ENCODE measurements at places on chromosomes 3 and 15.

DNA sequence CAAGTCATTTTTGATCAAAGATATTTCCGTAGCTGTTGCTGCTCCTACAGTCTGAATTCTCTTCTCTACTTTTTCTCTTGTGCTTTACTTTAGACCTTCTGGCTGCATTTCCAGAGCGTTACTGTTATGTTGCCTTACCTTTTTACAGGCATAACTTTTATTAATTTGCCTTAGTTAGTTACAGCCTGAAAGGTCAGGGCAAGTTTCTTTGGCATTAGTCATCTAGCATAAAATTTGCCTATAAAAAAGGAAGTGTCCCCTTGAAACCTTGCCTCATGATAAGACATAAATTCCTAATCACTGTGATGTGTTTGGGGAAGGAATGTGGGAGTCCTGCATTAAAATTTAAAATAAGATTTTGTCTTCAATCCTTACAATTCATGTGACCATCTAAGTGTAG lies 618.5 kb downstream of the NR2F2 start:
- no peak for DNase-seq

GRCh38 chr3:9185701-9186100 lies 63.7 kb downstream of the SRGAP3 start:
- no peak for DNase-seq

- peak; percentile 60 for DNase-seq
These were observed 1.4 kb downstream of the KBTBD13 start for GRCh38 chr15:65077981-65078352.

GRCh38 chr15:63922261-63922904 lies 88.6 kb upstream of the HERC1 start:
- peak; percentile 40 for DNase-seq

GRCh38 chr15:67144609-67145311 lies 79.4 kb downstream of the SMAD3 start:
- peak; percentile 90 for DNase-seq

DNA sequence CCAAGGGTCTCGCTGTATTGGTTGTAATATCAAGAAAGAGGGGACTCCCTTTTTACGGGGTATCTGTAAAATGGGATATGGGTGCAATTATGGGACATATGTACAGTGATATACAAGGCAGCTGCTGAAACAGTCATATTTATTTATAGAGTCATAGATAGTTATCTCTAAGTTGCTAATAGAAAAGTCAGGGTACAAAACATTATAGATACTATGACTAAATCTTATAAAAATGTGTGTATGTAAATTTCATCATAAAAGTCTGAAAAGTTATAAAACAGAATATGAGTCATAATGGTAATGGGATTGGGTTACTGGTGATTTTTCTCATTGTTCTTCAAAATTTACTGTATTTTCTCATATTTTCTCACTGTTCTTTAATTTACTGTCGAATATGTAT lies 344.9 kb upstream of the SLCO3A1 start:
- DNase-seq = peak; percentile 39

DNA sequence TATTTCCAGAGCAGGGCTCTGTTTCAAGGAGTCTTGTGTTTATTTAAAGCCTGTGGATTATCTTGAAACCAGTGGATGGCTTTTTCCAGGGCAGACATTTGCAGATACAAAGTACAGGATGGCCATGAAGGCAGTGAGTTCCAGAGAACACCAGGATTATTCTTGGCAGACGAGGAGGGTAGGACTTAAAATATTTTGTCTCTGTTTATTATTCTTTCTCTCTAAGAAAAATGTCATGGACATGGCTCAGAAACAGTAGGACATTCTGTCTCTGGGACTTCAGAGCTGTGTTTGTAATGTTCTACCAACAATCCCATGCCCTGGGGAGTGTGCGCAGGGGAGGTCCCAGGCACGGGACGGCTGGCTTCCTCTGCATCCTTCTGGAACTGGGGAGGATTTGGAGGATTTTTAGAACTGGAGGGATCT lies 125.9 kb downstream of the ATP10A start:
- peak; percentile 52 for DNase-seq

GRCh38 chr3:141386126-141386488 lies 17.8 kb downstream of the ZBTB38 start:
- no peak for DNase-seq

GRCh38 chr15:39892418-39892817 lies 27.6 kb downstream of the GPR176 start:
- no peak for DNase-seq

DNA sequence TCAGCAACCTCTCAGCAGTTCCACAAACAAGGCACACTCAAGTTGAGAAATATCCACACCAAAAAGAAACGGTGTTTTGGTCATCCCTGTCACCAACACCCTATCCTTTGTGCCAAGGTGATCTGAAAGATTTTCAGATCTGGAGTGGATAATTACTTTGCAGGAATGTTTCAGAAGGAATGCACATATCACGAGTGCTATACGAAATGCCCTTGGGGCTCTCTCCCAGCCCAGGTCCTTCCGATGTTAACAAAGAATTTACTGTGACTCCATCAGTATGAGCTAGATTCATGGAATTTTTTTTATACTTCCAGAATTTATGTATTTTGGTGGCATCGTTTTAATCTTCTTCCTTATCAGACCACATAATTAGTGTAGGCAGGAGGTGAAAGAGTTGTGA lies 105.0 kb downstream of the GRM7 start:
- no peak for DNase-seq

DNA sequence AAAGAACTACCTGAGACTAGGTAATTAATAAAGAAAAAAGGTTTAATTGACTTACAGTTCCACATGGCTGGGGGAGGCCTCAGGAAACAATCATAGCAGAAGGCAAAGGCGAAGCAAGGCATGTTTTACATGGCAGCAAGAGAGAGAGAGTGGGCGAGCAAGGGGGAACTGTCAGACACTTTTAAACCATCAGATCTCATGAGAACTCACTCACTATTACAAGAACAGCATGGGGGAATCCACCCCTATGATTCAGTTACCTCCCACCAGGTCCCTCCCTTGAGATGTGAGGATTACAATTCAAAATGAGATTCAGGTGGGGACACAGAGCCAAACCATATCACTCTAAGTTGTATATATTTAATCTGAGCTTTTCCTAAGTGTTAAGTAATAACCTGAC lies 79.0 kb upstream of the MLF1 start:
- DNase-seq = no peak

DNA sequence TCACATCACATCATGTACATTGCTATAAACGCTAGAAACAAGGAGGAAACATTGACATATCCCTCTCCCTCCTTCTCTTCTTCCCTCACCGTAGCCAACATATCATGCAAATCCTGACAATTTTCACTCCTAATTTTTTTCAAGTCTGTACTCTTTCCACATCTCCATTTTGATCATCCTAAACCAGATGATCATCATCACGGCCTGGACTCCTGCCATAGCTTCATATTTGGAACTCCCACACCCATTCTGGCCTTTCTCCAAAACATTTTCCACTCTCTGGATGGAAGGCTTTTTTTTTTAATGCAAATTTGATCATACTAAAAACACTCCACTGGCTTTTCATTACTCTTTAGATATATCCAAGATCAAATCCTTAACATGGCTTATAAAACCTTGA lies 248.0 kb upstream of the CNTN3 start:
- peak; percentile 0 for DNase-seq

DNA sequence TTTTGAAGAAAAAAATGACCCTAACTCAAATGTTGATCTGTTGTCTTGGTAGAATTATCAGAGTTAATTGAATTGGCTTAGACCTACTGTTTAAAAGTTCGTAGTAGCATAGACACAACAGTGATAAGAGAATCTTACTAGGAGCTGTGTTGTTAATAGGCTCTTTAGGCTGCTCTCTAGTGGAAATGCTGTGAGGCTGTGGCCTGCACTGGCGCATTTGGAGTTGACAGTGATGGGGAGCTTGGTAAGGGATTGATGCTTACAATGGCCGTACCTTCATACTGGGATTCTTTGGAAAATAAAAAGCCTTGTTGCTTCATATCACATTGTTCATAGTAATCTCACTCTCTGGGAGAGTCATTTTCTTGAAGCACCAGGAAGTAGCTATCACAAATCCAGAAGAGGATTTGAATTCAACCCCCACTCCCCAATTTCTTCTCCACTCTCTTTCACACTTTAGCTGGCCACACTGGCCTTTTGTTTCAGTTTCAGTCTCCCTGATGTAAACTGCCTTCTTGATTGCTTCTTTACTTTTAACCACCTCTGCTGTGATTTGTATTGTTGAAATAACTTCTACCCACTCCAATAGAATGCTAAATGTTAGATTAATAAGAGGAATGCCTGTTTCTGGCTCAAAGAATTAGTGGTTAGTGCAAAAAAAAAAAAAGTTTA lies 56.6 kb downstream of the CEP63 start:
- no peak for DNase-seq

- no peak for DNase-seq
These were observed 188.2 kb downstream of the SI start for GRCh38 chr3:164890061-164890460.

DNA sequence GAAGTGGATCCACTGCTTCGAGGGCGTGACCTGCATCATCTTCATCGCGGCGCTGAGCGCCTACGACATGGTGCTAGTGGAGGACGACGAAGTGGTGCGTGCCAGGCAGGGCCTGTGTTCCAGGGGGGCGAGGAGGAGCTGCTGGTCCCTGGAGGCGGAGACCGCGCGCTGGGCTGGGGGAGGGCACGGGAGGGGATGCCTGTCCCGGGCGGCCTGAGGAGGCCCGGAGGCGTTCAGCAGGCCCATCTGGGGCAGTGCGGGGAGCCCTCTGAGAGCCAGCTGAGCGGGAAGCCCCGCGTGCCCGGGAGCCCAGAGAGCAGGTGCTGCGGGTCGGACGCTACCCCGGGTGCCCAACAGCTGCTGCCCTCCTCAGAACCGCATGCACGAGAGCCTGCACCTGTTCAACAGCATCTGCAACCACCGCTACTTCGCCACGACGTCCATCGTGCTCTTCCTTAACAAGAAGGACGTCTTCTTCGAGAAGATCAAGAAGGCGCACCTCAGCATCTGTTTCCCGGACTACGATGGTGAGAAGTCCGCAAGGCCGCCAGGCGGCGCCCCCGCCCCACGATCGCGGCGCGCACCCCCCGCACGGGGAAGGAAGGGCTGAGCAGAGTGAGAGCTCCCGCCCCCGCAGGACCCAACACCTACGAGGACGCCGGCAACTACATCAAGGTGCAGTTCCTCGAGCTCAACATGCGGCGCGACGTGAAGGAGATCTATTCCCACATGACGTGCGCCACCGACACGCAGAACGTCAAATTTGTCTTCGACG lies 2.9 kb downstream of the GNAT1 start:
- peak; percentile 60 for DNase-seq

DNA sequence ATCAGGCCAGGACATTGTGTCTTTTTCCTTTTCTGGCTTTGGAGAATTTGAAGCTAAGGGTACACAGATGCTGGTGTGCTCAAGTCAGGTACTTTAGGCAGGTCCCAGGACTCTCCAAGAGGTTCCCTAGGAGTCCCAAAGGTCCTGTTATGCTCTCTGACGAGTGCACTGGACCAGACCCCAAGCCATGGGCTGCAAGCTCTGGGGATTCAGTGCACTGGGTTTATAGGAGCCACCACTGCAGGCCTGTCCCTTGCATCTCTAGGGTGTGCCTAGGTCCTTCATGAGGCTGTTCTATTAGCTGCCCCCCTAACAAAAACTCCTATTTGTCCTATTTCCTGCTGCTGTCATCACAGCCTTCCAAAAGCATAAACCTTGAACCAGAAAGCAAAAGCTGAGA lies 31.9 kb upstream of the BFSP2 start:
- DNase-seq = no peak

DNA sequence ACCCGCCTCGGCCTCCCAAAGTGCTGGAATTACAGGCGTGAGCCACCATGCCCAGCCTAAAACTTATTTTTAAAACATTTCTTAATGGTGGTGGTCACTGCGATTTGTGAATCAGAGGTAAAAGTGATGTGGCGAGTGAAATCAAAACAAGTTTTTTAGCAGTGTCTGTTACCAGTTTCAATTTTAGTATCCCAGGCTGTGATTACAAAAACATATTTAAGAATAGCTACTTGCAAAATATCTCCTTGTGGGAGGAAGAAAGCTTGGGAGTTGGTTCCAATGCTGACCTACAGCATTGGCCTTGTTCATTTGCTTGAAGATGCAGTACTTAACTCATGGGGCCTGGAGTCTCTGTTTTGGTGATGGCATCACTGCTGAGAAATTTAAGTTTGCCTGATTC lies 4.5 kb downstream of the RAB7A start:
- DNase-seq = no peak

- DNase-seq = no peak
These were observed 21.0 kb downstream of the CRABP1 start for GRCh38 chr15:78360958-78361718.

DNA sequence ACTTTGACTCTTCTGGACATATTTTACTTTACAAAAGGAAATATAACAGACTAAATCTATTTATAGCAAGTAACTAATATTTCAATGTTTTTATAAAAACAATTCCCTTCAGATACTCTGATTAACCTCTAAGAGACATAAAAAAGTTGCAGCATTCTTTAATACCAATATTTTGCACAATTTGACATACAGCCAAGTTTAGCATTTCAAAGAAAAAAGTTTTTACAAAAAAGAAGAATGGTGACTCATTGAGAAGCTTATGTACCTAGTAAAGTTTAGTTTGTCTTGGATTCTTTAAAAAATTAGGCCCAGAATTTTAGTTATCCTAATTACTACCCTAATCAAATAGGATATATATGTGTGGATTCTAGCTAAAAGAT lies 17.6 kb downstream of the DAZL start:
- peak; percentile 53 for DNase-seq

DNA sequence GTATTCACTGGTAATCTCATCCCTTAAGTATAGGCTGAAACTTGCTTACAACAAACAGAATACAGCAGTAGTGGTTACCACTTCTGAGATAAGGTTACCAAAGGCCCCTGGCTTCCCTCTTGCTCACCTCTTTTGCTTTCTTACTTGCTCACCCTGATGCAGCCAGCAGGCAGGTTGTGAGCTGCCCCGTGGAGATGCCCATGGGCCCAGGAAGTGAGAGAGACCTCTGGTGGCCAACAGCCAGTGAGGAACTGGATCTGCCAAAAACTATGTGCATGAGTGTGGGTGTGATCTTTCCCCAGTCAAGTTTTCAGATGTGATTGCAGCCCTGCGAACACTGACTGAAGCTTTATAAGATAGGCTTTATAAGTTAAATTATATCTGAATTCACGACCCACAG lies 48.7 kb downstream of the NMNAT3 start:
- DNase-seq = no peak

- DNase-seq = no peak
These were observed 74.9 kb upstream of the MFGE8 start for GRCh38 chr15:88987934-88988671.

GRCh38 chr3:123568034-123568433 lies 16.8 kb downstream of the HACD2 start:
- DNase-seq = no peak

DNA sequence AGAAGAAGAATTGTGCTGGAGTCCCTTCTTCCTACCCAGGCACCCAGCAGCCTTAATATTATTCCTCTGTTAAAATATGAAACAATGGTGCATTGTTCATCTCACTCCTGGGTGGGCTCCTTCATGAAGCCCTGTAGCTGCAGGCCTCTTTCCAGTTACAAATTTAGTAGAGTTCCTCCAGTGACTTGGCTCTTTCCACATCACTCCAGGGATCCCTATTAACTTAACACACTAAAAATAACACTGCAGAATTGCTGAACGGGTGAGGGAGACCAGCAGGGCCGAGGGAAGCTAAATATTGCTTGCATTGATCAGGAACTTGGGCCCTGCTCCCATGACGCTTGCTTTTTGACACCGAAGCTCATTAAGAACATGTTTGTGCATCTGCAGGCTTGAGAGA lies 142.3 kb downstream of the PDCD6IP start:
- peak; percentile 25 for DNase-seq

- peak; percentile 39 for DNase-seq
These were observed 159.6 kb downstream of the GREM1 start for GRCh38 chr15:32877252-32878019.

GRCh38 chr15:100809151-100809550 lies 70.5 kb upstream of the ALDH1A3 start:
- DNase-seq = peak; percentile 28

GRCh38 chr15:47577000-47577399 lies 140.3 kb upstream of the SEMA6D start:
- DNase-seq = peak; percentile 12
